ENCODE measurements at places on chromosomes 7 and 10.
A peak's percentile ranks its signal among the peaks of the same experiment; 100 is the strongest.

- DNase-seq: no peak
Measured at GRCh38 chr10:67971311-67971710, 86.9 kb downstream of the SIRT1 start.

DNA sequence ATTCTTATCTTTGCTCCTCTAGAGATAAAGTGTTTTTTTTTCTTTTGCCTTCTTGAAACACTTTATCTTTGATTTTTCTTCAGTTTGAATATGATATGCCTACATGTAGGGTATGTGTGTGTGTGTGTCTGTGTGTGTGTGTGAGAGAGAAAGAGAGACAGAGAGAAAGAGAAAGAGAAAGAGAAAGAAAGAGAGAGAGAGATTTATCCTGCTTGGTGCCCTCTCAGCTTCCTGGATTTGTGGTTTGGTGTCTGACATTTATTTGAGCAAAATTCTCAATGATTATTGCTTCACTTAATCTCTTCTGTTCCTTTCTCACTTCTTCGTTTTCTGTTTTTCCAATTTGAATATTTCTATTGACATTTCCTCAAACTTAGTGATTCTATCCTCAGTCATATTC lies 60.3 kb downstream of the RAB18 start:
- DNase-seq: no peak

- DNase-seq: peak; percentile 24
Measured at GRCh38 chr10:33240931-33241330, 93.5 kb downstream of the NRP1 start.

DNA sequence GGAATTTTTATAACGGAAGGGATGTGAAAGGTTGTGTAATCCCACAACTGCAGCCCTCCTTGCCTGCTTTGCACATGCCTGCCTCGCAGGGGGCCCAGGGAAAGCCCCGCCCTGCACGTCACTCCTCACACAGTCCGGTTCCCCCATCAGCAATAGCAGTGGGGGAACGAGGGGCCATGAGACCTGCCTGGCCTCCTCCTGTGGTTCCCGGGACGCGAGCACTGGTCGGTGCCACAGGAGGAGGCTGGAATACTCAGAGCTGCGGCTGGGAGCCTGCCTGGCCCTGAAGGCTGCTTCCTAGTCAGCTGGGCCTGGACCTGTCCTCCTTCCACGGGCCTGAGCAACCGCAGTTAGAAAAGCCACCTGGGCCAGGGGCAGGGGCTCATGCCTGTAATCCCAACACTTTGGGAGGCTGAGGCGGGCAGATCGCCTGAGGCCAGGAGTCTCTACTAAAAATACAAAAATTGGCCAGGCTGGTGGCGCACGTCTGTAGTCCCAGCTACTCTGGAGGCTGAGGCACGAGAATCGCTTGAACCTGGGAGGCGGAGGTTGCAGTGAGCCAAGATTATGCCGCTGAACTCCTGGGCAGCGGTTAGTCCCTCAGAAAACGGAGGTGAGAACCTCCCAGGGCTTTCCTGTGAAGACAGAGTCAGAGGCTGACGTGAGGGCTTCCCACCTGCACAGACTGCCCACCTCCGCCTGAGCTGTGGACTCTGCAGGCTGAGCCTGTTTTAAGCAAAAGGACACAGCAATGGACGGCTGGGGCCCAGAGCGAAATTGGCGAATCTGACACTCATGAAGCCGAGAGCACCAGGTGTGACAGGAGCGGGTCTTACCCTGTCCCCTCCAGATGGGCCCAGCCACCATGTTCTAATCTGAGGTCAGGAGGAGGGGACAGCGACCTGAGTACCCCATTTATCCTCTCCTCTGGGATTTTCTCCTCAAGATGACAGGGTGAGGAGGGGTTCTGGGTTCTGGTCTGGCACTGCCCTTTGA lies 52.9 kb downstream of the VIPR2 start:
- DNase-seq: no peak

DNA sequence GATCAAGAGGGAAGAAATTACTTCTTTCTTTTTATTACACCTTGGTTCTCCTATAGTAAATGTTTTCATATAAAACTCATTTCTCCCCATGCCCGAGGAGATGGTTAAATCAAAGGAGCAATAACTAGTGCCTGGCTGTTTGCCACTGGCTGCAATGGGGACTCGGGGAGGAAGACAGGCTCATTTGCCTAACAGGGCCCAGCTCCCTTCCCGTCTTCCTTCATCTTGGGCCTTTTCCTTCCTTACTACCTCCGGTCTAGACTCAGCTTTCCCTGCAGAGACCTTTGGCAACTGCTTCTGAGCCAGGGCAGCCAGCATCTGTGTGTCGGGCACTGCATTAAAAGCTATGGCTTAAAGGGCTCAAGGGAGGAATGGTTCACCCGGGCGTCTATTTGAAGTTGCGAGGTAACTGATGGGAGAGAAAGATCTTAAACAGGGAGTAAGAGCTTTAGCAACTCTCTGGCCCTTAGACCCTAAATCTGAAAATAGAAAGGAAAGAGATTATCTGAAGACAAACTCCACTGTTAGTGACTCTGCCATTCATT lies 63.5 kb downstream of the CALD1 start:
- no peak for DNase-seq

- DNase-seq: no peak
Measured at GRCh38 chr10:70634011-70634410, 31.5 kb upstream of the PRF1 start.

- DNase-seq: peak; percentile 74
Measured at GRCh38 chr10:62038609-62039190, 137.2 kb downstream of the ARID5B start.

GRCh38 chr7:68258609-68259008 lies 1262.0 kb downstream of the TYW1 start:
- DNase-seq: no peak

DNA sequence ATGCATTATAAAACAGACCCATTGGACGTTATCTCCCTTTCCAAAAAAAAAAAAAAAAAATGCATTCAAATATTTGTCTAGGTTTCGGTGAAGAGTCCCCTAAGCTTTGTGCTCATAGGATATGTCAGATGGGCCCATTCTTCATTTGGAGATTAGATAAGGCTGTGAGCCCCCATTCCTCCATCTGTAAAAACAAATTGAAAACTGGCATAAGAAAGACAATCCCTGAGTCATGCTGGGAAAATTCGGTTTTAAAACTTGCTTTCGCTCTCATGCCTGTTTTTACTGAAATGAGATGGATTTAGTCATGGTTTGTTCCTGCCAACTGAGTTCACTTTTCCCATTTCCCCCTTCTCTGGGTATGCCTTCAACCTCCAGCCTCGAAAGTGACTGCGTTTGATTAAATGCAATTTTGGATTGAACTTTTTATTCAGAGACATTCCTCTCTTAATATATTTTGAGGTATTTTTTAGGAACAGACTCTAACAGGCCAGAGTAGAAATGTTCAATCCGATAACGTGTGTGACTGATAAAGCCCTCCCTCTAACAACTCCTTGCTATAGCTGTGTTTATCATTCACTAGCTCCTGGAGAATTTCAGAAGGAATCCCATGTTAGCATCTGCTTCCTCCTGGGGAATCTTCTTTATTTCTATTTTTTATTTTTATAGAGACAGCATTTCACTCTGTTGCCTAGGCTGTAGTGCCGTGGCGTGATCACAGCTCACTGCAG lies 190.9 kb upstream of the LYZL2 start:
- DNase-seq: no peak

GRCh38 chr7:138607216-138608126 lies 93.7 kb downstream of the SVOPL start:
- DNase-seq: no peak

DNA sequence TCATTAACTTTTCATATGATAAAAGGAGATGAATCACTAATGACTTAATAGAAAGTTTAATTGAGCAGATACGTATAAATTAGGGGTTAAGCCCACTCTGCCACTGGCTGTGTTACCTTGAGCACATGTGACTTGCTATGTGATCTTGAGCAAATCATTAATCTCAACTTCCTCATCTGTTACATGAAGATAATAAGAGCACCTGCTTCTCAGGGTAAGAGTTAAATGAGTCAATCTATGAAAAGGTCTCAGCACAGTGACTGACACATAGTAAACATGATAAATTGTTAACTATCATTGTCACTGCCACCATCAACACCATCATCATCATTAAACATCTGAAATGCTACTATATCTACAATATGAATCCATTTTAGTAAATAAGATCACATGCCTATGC lies 110.8 kb downstream of the TPK1 start:
- no peak for DNase-seq

DNA sequence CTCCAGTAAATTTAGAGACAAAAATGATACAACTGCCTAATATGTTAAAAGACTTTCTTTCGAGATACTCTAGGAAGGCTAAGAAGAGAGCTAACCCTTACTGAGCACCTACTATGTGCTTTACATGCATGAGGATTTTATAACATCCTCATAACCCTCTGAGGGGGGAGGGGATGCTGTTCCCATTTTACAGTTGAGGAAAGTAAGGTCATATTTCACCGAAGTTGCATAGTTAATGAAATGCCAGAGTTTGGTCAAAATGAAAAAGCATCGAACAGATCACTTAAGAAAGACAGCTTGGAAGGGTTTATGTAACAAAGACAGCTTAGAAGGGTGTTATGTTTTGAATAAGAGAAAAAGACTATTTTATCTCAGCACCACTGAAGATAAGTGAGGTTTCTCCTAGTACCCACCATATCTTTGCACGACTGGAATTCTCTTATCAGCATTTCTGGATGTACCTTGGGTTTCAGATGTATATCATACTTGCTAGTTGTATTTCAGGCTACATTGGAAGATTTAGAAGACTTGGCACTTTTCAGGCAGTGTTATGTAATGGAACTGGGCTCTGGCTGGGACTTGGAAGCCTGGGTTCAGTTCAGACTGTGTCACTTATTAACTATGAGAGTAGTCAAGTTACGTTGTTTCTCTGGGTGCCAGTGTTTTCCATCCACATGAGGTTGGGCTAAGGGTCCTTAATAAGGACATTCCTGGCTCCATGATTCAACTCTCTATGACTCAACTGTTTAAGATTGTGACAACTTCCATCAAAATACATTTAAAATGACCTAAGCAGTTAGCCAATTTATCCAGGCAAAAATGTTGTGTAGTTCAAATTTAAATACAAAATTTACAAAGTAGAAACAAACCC lies 6.0 kb downstream of the RHOBTB1 start:
- DNase-seq: no peak

DNA sequence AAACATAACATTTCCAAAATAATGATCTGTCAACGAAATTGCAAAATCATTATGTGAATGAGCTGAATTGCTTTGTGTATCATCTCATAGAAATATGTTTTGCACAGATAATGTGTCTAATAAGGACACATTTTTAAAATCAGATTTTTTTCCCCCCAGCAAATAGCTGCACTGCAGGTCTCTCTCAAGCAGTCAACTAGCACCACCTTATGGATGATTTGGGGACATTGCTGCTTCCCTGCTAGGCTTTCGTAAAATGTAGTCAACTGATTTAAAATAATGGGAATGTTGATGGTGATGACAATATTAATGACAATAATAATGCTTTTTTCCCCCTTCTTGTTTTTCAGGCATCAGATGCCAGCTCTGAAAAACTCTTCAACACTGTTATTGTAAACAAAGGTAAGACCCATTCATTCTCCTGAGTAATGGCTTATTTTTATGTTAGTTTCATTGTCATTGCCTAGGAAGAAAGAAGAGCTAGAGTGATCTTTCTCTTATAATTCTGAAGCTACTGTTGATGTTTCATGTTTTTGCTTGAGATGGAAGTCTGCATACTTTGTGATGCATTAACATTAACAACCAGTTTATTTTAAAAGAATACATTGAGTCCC lies 433.6 kb upstream of the GALNT17 start:
- DNase-seq: peak; percentile 66

DNA sequence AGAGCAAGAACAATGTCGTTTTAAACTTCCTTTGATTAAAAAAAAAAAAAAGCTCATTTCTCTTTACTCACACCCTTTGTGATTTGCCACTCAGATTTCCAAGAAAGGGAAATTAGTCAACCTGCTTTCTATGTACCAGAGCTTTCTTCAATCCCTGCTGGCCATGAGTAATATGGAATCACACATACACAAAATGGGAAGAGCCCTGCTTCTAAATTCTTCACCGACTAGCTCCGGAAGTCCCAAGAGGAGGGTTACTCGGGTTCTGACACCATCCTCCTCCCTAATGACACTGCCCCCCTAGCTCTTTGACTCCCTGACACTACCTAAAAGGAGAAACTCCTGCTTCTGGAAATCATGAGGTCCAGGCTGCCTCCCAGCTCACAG lies 81.8 kb upstream of the SFMBT2 start:
- DNase-seq: peak; percentile 67

DNA sequence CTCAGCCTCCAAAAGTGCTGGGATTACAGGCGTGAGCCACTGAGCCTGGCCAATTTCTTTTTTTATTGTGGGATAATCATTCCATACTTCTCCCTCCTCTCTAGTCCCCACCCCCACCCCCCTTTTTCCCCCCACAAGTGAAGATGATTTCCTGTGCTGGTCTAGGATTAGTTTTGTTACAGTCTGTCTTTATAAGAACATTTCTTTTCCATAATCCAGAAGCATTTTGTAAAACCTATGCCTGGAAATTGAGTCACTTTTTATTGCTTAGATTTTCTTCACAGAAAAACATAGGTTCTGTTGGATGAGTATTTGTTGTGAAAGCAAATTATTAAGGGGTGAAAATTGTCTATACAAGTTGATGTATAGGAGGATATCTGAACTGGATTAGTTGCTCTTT lies 98.9 kb downstream of the KAT6B start:
- DNase-seq: no peak

DNA sequence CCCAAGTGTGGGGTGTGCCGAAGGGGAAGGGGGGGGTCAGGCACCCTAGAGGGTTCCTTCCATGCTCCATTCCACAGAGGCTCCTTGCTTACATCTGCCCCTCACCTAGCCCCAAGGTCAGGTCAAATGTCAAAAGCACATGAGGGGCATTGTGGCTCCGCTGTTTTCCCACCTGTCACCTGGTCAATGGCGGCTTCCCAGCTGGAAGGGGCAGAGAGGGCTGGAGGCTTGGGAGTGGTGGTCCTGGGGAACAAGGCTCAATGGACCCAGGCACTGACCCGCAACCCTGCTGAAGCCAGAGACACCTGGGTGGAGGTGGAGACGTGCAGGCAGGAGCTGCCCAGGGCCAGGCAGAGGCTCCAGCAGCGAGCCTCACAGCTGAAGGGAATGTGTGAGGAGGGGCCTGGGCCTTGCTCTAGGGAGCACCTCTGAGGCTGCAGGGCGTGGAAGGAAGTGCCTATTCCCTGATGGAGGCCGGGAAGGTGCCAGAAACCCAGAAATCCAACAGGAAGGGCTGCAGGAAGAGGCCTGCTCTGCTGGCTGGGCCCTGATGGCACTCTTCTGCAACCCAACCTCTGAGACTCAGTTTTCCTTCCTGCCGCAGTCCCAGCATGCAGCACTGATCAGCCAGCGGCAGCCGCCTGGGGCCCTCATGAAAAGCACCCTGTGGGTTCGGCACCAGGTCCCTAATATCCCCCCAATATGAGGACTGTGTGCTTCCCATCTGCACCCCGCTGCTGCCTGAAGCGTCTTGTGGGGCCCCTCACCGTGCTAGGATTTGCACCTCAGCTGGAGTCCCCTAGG lies 16.0 kb downstream of the RASGEF1A start:
- no peak for DNase-seq

DNA sequence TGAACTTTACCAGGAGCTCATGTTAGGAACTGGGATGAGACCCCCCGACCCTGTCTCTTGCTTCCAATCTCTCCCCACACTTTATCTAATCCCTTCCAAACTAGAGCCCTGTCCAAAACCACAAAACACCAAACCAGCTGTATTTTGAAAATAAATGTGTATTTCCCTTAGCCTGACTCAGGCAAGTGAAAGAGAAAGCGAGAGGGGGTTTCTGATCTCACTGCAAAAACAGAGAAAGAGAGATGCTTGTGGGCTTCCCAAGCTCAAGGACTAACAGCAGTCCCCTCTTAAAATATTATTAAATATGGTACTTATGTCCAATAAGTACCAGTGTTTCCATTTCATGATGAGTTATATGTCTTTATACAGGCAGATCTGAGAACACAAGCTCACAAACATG lies 122.0 kb downstream of the AGMO start:
- no peak for DNase-seq

Measured in suppressor macrophage (primary cell).